ENCODE measurements at places on chromosomes 5 and 9.

DNA sequence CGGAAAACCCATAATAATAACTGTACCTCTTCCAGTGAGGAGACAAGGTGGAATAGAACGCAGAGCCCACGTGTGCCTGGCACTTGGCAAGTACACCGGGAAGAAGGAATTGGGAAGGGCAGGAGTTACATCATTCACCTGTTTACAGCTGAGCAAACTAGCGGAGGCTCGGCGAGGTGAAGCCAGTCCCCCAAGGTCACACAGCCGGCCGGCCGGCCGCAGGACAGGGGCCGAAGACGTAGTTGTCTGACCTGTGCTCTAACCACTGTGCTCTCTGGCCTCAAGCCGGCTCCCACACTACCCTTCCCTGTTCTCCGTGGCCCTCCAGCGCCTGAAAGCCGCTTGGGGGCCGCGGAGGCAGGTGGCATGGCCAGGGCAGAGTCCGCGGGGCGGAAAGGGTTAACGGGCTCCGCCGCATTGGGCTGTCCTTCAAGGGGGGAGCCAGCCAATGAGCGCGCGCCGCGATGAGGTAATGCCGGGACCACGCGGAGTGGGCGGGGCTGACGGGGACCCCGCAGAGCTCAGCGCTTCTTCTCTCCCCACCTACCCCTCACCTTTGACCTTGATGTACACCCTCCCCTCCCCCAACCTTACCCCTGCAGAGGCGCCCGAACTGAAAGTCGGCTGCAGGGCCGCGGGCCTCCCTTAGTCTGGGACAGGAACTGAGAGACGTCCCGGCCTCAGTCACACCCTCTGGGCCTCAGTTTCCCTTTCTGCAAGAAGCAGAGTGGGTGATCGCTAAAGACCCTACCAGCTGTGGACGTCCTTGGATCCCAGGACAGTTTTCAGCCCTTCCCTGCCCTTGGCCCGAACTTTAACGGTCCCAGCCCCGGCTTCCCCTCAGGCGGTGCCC, 125.1 kb downstream of the C9orf50 start:
- DNase-seq: no peak

- no peak for DNase-seq
Measured at GRCh38 chr5:10518347-10518746, 45.5 kb upstream of the ANKRD33B start.

DNA sequence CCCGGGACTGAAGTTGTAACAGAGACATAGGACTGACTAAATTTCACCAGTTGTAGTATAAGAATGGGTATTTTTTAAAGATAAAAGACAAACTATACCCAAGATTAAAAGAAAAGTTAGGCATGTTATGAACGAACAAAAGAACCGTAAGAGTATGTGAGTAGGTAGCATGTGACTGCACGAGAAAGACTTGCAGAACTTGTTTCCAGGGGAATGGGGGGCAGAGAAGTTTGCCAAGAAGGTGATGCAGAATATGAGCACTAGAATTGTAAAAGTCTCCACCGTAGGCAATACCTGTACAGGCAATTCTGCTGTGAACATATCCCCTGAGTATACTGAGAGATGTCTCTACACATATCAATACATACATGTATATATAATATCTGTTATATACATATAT, 614.7 kb downstream of the PRELID2 start:
- no peak for DNase-seq

DNA sequence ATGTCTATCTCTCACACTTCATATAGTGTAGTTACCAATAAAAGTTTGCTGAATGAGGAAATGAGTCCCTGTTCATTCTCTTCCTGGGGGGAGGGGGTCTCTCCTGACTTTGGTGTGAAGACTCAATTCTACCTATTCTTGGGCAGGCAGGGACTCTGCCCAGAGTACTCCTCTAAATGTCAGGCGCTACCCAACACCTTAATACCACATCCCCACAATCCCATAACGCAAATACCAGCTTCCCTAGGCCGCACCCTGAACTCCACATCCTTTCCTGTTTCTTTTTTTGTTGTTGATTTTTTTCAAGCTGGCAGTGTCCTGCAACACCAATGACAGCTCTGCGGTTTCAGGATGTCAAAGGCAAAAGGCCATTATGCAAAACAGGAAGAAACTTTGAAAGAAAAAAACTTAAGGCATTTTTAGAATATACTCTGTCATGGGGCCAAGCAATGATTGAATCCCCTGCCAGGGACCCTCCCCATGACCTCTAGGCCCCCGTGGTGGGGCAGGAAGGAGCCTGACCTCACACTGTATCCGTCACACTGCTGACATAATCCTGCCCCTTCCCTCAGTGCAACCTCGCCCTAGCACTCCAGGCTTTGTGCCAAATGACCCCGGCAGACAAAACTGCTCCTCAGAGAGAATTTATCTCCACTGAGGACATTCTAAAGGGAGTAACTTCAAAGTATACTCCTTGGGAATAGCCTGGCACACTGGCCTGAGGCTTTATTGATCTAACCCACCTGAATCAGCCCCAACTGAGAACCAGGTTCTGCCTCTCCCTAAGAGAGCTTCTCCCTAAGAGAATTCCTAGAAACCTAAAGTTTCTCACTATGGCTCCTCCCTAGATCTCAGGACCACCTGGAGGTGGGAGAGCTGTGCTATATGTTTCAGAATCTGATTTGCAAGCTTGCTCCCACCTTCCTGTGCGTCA, 8.0 kb downstream of the B4GALT1 start:
- peak; percentile 50 for DNase-seq

DNA sequence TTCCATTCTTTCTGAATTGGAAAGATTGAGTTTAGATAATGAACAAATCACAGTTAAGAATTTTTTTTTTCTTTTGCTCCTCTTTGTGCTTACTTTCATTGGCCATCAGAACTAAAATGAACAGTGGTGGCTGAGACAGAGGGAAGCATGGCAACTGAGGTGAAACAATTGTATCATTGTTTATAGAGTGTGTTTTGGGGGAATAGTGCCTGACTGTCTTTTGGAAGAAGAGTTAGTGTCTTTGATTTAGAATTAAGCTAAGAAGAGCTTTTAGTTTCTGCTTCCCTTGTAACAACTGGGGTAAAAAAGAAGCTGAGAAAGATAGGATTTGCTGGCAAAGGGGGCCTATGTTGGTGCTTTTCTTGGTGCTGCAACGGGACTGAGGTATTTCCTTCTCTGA, 24.0 kb downstream of the HSD17B4 start:
- DNase-seq: no peak

GRCh38 chr9:123773783-123774182, 156.1 kb downstream of the DENND1A start:
- no peak for DNase-seq

DNA sequence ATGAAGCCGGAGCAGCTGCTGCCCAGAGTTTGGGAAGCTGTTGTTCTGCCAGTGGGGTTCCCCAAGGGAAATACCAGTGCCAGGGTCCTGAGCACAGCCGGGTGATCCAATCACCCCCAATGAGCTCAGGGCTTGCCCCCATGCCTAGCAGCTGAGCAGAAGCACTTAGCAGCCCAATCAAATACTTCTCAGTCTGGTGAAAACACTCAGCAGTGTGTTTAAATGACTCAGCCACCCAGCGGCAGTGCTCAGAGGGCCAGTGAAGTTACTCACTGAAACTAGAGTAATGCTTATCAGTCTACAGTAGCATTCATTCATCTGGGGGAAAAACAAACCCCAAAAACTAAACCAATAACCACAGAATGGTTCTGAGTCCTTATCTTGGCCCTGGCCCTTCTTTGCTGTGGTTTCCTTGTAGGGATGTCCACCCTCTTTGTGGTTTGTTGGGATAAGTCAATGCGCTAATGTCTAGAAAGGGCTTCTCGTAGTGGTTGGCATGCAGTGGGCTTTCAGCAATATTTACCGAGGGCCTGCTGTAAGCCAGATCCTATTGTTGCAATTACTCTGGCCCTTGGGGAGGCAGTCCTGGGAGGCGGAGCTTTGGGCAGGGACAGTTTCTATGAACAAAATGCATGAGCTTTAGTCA, 43.1 kb downstream of the LHX2 start:
- no peak for DNase-seq

DNA sequence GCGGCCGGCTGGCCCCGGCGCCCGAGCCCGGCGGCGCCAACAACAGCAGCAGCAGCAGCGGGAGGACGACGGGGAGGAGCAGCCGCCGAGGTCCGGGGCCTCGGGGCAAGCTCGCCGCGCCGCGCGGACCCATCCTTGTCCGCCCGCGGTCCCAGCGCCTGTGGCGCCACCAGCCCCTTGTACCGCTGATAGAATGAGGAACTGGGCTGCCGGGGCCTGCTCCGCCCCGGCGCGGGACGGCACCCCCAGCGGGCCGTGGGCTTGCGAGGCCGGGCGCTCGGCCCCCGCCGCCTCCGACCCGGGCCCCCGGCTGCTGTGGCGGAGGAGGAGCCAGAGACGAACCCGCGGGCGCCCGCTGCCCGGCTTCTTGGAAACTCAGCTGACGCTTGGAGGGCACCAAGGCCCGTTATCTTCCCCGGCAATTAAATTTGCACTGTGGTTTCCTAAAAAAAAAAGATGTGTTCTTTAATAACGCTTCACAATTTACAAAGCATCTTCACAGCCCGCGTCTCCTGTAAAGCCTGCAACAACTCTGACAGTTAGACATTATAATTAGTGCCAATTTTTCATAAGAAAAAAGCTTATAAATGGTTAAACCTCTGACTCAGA, at the start of gene ARSB:
Gene ARSB, minus strand, starts transcription at position 195 of the 609 bp plus-strand sequence. Its CDS starts 62 bp downstream, at position 133.
- DNase-seq: peak; percentile 22

GRCh38 chr9:89525446-89526374, 27.8 kb upstream of the SEMA4D start:
- DNase-seq: no peak

- no peak for DNase-seq
Measured at GRCh38 chr5:96121364-96121763, 159.7 kb upstream of the ELL2 start.

DNA sequence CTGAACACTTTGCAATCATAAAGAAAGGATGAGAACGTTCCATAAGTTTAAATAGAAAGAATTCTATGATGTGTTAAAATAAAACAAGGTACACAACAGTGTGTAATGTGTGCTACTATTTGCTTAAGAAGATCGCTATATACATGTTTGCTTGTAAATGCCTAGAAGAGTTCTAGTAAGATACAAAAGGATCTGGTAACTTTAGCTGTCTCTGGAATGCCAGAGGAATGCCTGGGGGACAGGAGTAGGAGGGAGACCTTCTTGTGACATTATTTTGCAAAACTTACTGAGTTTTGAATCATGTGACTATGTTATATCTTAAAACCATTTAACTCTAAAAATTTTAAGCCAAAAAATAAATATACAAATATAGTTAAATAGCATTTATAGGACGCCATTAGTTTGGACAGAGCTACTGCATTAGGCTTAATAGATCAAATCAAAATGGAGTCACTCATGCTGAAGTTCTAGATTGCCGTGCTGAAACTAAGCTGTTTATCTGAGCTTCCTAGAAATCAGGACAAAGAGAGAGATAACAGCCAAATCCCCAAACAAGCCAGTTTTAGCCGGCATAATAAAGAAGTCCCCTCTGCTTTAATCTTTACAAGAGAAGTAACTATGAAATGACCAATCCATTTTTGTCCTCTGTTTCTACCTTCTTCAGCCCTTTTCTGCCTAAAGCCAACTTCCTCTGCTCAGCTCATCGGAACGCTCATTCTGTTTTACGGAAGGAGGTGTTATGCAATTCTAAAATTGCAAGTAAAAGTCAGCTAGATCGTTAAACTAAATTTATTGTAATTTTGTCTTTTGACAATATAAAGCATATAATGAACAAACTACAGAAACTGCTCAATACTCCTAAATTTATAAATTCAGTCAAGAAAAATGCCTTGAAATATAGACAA, 44.8 kb downstream of the LIX1 start:
- DNase-seq: no peak

DNA sequence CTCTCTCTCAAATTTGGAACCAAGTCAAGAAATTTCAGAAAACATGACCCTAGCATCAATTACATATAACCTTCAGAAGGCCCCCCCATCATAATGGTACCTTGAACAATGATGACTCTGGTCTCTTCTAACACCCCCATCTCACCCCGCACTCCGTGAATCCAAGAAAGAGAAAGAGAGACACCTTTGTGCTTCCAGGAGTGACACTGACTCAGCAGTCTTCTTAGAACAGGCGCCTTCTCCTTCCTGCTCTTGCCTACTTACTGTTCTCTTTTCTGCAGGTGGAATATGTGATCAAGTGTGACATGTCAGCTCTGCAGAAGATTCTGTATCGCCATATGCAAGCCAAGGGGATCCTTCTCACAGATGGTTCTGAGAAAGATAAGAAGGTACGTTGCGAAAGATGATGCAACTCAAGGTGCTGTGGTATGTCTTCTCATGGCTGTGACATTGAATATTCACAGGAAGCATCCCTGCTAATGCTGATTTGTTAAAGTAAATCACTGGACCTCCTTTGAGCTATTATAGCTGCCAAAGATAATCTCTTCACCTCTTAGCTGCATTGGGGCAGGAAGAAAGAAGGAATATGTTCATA, 81.3 kb downstream of the SMARCA2 start:
- no peak for DNase-seq

DNA sequence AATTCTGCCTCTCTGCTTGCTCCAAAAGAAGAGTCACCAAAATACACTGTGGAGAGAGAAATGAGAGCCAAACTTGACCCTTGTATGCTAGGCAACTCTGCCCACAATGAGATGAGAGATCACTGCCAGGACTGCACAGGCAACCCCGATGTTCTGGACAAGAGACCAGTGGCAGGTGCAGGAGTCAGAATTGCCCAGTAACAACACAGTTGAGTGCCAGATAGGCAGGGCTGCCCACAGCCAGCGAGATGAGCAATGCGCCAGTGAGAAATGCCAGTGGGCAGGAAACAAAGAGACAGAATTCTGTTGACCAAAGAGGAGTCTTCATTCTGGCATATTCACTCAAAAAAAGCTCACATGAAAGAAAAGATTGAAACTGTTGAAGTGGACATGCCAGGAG, 570.7 kb downstream of the CAAP1 start:
- no peak for DNase-seq

GRCh38 chr5:149838881-149839739, 105.5 kb downstream of the PDE6A start:
- no peak for DNase-seq

- no peak for DNase-seq
Measured at GRCh38 chr5:10786835-10787234, 25.8 kb upstream of the DAP start.

DNA sequence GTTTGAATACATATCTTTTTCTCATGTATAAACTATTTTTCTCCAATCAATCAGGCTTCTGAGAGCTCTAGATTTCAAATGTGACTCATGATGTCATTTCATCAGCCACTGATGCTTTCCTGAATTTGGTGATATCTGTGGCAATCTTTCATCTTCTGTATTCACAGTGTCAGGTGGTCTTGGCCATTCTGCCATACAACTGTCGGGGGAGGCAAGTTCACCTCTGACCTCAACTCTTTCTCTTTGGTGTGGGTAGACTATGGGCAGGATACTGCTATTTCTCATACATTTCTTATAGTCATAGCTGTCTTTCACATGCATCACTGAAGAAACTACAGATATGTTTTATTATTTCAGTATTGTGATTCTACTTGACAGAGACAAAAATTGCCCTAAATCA, 414.1 kb upstream of the MEF2C start:
- no peak for DNase-seq

GRCh38 chr5:27701931-27702903, 663.8 kb upstream of the CDH9 start:
- no peak for DNase-seq

DNA sequence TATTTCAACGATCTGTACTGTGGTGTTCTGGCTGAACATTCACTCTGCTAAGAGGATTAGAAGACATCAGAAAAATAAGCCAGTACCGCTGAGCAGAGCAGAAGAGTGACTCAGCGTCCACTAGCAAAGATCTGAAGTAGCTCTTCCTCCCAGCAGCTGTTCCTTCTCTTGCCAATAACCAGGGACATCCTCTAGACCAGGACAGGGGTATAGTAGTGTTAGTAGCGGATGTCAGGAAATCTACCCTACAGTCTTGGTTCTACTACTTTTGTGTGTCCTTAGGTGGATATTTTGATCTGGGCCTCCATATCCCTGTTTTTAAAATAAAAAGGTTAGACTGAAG, 103.6 kb downstream of the TSSK1B start:
- no peak for DNase-seq
